Uterus (tissue), 4 donors: ENCODE measurements at places on chromosomes 1 and 21. TPM values are rescaled to one million over a fixed set of nuclear protein-coding genes. Genes with fewer than 3 reads are reported as not detected.

Gene GPX7
- total RNA-seq: 13.2 TPM

Gene CD1B
- not detected for total RNA-seq

DNA sequence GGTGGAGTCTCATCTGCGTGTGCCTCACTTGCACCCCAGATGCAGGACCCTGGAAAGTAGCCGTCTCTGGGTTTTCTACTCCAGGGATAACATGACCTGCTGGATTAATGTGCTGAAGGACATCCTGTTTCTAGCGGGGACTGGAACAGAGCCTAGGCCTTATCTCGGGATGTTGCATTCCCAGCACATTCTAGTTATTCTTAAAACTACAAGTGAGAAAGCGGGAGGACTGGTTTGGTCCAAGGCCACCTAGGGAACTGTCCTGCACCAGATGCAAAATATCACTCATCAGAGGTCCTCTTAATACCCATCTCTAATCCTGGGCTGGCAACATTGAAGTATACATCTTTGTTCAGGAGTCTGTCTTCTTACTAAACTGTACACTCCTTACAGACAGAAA is 179.9 kb downstream of the ZC3H11B start:
- H3K4me1 ChIP-seq: no peaks in the 10 kb centered on the region
- no peaks in the 10 kb centered on the region for H3K27me3 ChIP-seq
- no peaks in the 10 kb centered on the region for H3K36me3 ChIP-seq
- H3K27ac ChIP-seq: no peak overlapping the region

DNA sequence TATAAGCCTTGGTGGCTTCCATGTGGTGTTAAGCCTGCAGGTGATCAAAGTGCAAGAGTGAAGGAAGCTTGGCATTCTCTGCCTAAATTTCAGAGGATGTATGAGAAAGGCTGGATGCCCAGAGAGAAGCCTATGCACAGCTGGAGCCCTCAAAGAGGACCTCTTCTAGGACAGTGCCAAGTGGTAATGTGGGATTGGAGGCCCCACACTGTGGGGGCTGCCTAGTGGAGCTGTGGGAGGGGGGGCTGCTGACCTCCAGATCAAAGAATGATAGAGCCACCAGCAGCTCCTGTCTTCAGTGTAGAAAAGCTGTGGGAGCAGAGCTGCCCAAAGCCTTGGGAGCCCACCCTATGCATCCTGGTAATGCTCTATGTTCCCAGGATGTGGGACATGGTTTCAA is 1512.7 kb upstream of the TPTE start:
- H3K4me1 ChIP-seq: no peaks in the 10 kb centered on the region
- no peaks in the 10 kb centered on the region for H3K36me3 ChIP-seq
- H3K27me3 ChIP-seq: no peaks in the 10 kb centered on the region
- DNase-seq: no peak
- no peak overlapping the region for H3K4me3 ChIP-seq

- no peaks in the 10 kb centered on the region for H3K27me3 ChIP-seq
- no peak overlapping the region for H3K27ac ChIP-seq
- H3K36me3 ChIP-seq: no peaks in the 10 kb centered on the region
- H3K4me3 ChIP-seq: no peak overlapping the region
- no peak for DNase-seq
These were observed 27.6 kb downstream of the S100A10 start for GRCh38 chr1:151966061-151966460.
